AG04450 (cell line): ENCODE measurements at places on chromosomes 7 and 10. TPM values are rescaled to one million over a fixed set of nuclear protein-coding genes. Genes with fewer than 3 reads are reported as not detected.

The INMT gene
- polyA plus RNA-seq, result 6.6 and 7.6 TPM in 2 replicates

GRCh38 chr7:3021825-3022224 lies 21.8 kb downstream of the CARD11 start:
- DNase-seq, result no peak

GRCh38 chr7:88344956-88345832 lies 38.5 kb upstream of the STEAP4 start:
- peak; percentile 0 for DNase-seq

DNA sequence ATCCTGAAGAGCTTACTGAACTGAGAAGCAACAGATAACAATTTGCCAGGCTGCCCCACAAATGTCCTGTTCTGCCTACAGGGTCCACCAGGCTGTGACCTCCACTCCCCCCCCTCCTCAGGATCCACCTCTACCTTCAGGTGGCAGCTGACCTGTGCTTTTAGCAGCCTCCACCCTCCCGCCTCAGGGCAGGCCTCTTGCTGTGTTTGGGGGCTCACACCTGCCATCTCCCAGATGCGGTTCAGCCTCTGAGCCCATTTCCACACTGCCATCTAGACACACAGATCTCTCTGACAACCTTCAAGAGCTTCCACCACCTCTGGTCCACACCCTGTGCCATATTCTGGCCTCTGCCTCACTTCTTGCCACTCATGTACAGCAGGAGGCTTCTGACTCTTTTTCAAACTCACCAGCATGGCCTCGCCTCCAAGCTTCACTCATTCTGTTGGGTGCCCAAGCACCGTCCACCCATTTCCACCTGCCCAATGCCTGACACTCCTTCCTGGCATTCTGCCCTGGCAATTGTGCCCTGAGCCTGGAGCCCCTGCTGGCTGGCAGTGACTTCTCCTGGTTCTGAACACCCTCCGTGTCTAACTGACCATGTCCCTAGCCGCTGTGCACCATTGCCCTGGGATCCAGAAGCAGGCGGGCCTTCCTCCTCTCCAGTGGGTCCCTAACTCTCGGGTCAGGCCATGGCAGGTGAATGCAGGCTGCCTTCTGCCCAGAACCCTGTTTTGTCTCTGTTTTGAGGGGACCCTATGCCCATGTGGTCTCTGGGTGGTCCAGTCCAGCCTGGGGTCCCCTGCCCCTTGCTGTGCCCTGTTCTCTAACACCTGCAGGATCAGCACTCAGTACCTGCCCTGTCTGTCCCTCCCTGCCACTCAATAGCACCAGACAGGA lies 18.5 kb downstream of the TMEM72 start:
- DNase-seq, result no peak

- DNase-seq, result no peak
These were observed 109.5 kb downstream of the PARD3 start for GRCh38 chr10:34705563-34705962.

DNA sequence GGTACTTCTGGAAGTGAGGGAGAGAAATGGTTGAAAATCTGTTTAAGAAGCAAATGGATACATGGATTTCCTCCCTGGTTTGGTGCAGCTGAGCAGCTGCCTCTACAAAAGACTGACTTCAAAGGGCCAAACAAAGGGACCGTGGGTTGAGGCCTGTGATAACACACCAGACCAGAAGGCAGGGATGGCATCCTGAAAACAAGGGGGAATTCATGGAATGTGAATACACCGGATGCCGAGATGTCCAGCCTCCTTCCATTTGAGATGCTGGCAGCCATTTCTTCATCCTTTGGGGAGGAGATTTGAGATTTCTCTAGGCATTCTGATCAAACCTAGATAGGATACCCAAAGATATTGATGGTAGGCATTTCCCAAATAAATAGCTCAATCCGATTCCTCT lies 36.9 kb downstream of the TAF3 start:
- DNase-seq, result no peak

- DNase-seq, result no peak
These were observed 96.4 kb upstream of the MDFIC start for GRCh38 chr7:114825423-114825951.

The ADIRF gene
- polyA plus RNA-seq, result 3.9 and 5.9 TPM in 2 replicates

DNA sequence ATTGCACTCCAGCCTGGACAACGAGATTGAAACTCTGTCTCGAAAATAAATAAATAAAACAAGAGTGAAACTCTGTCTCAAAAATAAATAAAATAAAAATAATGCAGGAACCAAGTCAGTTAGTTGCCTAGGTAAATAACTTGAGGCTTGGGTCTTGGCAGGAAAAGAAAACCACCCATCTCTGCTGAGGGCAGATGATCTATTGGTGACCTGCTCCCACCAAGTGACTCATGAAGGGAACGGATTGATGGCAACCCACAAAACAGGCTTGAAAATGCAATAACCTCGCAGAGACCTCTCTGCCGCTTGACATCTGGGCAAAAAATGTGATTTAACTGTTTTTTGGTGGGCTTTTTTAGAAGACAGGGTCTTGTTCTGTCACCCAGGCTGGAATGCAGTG lies 86.6 kb downstream of the CALN1 start:
- DNase-seq, result no peak
